ENCODE measurements at places on chromosomes 1 and 21. TPM values are rescaled to one million over a fixed set of nuclear protein-coding genes. Genes with fewer than 3 reads are reported as not detected.

Gene RNASEL
- polyA plus RNA-seq, result 3.0 TPM

Gene S100A7A
- polyA plus RNA-seq, result not detected

Gene CDC14A
- polyA plus RNA-seq, result 2.4 TPM

Gene SLC1A7
- not detected for polyA plus RNA-seq

Gene IL6R
- 25.0 TPM for polyA plus RNA-seq

Gene C1orf87
- polyA plus RNA-seq, result not detected
